NCI-H510A treated with DMSO at 0.1 percent for 48 hours (cell line): ENCODE measurements at places on chromosomes 12 and 14.

DNA sequence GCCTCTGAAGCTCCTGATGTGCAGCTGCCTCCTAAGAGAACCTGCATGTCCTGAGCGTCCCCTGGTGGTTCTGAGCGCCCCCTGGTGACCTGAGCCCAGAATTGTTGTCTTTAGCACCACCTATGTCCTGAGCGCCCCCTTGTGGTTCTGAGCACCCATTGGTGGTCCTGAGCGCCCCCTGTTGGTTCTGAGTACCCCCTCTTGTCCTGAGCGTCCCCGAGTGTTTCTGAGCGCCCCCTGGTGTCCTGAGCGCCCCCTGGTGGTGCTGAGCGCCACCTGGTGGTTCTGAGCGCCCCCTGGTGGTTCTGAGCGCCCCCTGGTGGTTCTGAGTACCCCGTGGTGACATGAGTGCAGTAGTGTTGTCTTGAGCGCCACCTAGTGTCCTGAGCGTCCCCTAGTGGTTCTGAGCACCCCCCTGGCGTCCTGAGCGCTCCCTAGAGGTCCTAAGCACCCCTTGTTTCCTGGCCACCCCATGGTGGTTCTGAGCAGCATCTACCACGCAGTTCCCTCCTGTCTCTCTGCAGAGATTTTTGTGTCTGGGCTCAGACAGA, 782.5 kb downstream of the TMEM121 start:
- no peak for DNase-seq

DNA sequence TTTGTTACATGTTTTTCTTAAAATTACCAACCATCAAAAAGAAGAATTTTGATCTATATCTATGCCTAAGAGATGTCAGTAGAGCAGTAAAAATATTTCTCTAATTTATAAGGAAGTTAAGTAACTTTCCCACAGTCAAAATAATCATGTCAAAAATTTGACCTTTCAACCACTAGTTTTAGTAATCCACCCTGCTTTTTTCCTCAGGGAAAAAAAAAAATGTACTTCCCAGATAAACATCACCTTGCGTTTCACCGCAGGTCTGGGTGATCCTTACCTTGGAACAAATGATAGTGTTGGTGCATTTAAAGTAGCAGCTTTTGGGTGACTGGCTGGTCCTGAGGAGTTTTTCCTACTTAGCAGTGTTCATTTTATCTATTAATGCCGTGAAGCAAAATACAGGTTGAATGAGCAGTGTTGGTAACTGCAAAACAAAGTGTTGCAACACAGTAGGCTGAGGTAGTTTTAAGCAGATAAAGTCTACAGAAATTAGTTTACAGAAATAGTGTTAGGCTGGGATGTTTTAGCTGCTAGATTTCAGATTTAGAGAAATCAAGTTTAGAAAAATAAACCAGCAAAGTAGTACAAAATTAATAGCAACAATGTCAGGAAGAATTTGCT, 137.2 kb upstream of the DNM1L start:
- no peak for DNase-seq

DNA sequence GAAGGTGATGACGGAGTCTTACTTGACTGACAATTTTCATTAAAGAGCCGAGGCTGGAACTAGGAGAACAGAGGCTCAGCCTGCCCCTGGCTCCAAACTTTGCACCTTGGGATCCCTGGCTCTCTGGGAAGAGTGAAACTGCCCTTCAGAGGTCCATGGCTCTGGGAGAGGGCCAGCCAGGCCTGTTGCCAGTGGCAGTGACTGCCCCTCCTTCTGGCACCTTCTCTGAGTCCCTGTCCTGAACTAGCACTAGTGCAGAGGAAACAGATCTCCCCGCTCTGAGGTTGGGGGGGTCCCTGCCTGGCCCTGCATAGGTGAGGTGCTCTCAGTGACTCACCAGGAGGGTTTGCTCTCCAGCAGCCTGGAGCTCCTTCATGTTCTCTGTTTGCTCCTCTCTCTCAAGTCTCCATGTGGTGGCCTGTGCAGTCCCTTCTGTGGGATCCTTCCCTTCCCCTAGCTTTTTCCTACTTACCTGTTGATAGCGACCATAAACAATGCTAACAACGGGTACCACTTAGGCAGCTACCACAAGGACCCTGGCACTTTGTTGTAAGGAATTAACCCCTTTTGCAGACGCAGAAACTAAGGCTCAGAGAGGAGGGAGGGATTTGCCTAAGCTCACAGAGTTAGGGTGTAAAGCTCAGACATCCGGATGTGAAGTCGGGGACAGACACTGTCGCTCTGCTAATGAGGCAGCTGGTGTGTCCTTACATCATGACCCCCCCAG, 22.4 kb downstream of the FAM222A start:
- DNase-seq = no peak

DNA sequence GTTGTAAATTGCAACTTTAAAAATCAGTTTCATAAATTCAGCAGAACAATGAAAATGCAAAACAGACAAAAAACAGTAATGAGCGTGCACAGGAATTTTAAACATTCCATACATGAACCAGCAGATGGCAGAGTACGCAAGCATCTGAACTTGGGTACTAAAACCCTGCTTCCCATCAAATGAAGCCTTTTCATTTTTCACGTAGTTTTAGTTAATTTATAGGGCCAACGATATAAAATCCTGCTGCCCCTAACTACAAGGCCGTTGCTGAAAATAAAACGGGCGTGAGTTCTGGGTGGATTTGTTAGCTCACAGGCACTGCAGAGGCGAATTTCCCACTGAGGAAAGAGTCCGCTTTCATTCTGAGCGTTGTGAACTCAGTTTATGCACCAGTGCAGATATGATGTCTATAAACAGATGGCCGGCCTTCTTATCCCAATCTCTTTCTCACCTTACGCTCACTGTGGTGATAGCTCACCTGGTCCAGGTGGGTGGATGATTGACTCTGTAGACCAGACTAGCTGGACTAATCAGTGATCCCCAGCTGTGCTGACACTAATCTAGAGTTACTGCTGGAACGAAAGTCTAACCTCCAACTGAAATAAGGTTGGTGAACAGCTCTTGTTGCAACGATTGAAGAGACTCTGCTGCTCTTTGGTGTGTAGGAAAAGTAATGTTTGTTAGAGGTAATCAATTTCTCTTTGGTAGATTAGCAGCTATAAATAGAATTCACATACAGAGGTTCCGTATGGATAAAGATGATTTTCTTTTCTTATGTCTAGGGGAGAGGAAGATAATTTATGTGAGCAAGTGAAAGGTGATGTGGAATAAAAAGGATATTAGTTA, 89.2 kb downstream of the PDZRN4 start:
- peak; percentile 85 for DNase-seq

DNA sequence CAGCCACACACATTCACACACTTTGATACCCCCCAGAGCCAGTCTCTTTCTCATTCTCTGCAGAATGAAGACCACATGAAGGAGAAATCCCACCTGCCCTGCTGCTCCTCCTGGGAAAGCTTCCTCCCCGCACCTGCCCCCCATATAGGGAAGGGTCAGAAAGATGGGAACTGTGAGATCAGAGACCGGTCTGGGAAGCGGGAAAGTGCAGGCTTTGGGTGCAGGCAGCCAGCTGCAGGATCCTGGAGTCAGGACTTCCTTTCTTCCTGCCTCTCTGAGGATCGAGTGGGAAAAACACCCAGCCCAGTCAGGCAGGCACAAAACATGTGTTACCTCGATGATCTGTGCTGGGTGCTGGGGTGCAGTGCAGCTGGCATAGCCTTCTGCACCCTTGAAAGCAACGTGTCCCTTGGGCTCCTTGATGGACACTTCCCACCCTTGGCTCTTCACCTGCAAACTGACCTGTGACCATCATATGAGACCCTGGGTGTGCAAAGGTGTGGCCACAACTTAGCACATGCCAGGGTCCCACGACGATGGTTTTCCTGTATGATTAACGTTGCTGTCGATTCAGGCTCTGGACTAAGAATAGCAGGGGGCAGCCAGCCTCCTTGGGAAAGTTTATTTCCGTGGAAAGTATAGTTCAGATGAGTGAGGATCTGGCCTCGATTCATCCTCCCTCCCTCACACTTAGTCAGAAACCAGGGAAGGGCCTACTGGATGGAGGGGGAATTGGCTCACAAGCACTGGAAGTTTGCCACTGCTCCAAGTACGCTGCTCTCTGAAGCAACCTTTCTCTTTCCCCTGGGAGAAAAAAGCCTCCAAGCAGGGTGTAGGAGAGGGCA, 105.4 kb upstream of the MED13L start:
- no peak for DNase-seq

GRCh38 chr12:12821975-12822374, 8.8 kb downstream of the DDX47 start:
- DNase-seq = no peak

DNA sequence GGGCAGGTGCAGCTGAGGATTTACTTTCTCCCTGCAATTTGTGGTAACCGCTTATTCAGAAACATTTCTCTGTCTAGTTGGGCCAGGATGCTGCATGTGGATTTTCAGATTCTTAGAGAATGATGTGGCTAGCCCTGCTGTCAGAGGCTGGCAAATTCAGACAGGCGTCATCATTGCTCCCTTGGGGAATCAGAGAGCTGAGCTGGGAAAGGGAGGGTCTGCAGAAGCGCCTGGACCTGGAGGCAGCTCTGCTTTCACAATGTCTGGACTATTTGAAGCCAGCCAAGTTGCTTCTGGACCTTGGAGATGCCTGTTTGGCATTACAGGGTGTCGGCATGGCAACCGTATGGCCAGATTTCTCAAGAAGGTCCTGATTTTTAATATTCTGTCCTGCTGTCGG, 3.4 kb downstream of the GALNT16 start:
- no peak for DNase-seq

DNA sequence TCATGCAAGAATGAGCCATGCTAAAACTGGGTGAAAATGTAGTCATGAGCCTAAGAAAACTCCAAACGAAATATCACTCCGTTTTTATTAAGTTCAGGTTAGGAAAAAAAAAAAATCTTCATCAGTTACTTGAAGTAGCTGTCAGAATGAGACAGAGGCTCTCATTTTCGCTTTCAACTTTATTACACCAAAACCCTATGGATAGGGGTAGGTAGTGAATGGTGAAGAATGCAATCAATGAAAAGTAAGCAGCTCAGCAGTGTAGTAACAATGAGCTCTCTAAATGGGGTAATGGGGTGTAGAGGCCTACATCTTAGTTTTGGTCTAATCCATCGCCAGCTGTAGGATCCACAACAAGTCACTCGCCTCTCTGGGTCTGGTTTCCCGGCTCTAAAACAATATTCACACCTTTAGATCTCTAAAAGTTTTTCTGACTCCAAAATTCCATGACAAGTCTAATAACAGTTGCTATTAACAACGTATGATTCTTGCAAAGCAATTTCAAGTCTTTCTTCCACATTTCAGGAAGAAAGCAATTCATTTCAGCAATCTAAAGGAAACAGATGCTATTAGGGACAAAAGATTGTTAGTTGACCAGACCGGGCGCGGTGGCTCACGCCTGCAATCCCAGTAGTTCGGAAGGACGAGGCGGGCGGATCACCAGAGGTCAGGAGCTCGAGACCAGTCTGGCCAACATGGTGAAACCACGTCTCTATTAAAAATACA, 1.7 kb downstream of the BTBD7 start:
- no peak for DNase-seq

- DNase-seq = no peak
These were observed 148.0 kb upstream of the PDE3A start for GRCh38 chr12:20220339-20220738.

- no peak for DNase-seq
These were observed 136.4 kb upstream of the NCOR2 start for GRCh38 chr12:124703856-124704255.
